ENCODE measurements at places on chromosomes 6 and 20.

DNA sequence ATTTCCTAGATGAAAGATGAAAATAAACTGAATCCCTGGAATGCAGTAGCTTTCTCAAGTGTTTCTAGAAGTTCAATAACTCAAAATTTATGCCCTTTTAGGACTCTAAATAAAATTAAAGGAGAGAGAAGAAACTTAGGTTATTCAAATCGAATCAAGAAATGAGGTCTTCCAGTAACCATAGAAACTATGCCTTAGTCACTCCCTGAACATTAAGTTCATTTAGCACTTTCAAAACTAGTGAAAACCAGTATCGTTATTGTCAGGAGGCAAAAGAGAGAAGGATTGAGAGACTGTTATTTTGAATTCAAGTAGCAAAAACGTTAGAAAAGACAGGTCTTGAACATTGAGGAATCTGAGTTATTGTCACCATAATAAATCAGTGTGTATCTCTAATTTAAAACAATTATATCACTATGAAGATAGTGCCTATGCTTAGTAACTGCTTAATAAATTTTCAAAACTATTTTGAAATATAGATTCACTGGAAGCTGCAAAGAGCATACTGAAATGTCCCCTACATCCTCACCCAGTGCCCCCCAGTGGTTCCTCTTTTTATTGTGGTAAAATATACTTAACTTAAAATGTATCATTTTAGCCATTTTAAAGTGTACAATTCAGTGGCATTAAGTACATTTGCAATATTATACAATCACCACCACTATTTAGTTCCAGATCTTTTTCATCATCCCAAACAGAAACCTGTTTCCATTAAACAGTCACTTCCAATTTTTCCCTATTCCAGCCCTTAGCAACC lies 4.6 kb downstream of the RPP21 start:
- no peak for DNase-seq

DNA sequence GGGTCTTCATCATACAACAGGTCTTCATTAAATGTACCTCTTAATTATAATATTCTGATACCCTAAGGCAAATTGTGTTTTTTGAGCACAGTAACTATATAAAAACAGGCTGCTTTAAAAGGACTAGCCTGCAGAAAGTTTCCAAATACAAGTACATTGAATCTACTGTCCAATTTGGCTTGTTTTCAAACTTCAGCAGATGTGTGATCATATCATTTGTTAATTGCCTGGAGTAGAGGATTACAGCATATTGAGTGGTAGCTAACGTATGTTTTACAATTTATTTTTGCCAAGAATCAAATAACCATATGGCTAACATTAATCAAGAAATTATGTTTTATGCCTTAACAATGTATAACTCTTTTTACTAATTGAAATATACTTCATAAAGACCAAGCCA lies 12.6 kb downstream of the TINAG start:
- DNase-seq = no peak

GRCh38 chr20:59157531-59157930 lies 6.1 kb upstream of the ZNF831 start:
- DNase-seq = no peak

- no peak for DNase-seq
Observed at GRCh38 chr20:41426086-41426830, 59.6 kb upstream of the EMILIN3 start.

DNA sequence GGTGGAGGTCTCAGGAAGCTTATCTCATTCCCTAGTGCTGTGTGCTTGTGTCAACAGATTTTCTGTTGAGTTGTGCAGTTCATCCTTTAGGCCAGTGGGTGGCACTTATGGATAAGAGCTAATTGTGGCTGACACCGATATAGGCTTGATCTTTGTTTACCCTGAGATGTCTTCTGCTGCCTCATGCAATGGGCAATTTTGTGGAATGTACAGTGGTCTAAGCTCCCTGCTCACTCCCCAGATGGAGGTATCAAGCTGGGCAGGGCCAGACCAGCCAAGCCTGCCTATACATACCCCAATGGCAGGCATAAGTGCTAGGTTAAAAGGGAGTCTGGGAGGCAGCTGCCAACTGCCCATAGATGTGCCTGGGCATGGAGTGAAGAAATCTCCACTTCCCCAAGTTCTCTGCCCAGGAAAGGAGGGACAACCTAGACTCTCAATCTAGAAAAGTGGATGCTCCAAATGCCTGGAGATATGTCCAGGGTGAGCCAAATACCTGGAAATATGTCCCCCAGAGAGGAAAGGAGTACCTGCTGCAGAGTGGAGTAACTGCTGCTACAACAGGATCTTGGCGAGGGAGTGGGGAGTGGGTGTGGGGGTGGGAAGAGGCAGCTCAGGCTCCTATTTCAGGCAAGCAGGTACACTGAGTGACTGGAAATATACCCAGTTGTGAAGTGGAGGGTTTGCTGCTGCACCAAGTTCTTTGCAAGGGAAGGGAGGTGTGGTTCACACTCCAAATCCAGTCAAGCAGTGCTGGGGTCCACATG lies 53.2 kb upstream of the ARG1 start:
- peak; percentile 52 for DNase-seq

DNA sequence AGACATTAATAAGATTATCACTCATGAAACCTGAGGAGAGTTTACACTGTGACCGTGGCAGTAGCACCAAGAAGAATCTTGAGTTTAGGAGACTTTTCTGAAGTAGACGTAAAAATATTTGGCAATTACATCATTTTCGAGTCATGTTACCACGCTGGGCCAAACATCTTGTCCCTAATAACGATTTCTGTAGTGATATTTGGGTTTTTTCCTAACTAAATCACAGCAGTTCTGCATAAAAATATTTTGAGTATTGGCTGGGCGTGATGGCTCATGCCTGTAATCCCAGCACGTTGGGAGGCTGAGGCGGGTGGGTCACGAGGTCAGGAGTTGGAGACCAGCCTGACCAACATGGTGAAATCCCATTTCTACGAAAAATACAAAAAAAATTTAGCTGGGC lies 262.4 kb downstream of the PHF3 start:
- no peak for DNase-seq

GRCh38 chr20:31718952-31719643 lies 3.6 kb downstream of the BCL2L1 start:
- peak; percentile 94 for DNase-seq

DNA sequence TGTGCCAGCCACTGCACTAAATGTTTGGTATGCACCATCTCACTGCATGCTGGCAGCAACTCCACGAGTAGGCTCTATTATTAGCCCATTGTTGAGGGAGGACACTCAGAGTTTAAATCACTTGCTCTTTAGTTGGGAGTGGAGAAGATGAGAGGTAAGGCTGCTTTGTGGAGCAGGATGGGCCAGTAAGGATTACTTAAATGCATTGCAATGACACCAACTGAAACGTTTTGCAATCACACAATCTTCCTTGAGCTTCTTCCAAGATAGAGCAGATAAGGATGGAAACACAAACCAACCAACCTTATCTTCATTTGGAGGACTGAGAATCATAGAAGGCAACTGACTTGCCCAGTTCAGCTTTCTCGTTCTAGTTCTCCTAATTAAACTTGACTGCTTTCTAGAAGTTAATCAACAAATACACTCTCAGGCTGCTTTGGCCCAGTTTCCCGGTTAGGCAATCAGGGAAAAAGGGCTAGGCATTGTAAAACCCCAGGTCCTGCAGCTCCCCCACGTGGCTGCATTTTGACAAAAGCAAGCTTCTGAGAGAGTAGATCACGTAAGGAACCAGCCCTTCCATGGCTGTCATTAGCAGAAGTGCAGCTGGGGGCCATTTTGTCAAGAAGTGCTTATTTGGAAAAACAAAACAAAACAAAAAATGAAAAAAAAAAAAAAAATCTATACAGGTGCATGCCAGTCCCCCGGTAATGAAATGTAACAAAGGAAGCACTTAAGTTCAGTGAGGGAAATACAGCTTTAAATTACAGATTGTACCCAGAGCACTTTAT lies 130.6 kb downstream of the BCAS1 start:
- DNase-seq = peak; percentile 92

DNA sequence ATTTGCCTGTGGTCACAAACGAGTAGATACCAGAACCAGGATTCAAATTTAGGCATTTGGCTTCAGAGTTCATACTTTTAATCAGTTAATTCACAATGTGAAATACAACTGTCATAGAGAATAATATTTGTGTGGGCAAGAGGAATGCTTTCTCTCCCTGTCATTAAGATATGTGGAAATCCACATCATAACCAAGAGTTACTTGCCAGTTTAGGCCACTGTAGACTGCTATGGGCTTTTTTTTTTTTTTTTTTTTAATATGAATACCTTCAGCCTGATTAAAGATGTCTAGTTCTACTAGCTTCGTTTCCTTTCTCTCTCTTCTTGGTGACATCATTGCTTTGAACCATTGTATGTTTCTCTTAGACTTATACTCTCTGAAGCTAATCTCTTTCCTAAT lies 244.9 kb downstream of the ZFAND3 start:
- no peak for DNase-seq

GRCh38 chr6:166010136-166010960 lies 157.3 kb downstream of the TBXT start:
- no peak for DNase-seq

- DNase-seq = no peak
Observed at GRCh38 chr20:64160118-64160517, 4.1 kb upstream of the MYT1 start.

DNA sequence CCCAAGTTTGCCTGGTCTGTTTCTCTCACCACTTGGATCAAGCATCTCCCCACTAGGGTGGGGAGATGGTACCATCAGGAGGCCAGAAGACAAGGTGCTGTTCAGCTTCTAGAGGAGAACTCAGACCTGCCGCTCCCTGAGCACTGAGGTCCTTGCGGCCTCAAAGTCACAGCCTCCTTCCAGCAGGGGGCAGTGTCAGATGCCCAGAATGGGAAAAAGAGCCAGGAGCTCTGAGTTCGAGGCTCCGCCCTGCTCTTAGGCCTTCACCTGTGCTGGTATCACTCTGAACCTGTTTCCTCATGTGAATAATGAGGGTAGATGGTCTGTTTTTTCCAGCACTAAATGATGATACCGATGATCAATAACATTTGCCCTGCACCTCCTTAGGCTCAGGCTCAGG lies 68.7 kb downstream of the TOX2 start:
- no peak for DNase-seq

DNA sequence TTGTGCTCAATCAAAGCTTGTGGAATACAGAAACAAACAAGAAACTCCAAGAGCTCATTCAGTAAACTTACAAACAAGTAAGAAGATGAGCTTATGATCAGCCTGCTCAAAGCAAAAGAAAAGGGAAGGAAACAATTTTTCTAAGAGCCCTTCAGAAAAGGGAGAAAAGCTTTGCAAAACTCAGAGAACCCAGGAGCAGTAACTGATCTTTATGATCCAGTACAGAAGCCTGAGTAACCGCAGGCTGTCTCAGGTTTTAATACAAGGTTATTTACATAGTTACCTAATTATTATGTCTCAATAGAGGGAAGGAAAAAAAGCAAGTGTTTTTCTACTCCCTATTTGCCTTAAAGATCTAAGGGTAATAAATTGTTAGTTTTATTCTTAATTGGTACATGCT lies 226.5 kb downstream of the MAFB start:
- no peak for DNase-seq

DNA sequence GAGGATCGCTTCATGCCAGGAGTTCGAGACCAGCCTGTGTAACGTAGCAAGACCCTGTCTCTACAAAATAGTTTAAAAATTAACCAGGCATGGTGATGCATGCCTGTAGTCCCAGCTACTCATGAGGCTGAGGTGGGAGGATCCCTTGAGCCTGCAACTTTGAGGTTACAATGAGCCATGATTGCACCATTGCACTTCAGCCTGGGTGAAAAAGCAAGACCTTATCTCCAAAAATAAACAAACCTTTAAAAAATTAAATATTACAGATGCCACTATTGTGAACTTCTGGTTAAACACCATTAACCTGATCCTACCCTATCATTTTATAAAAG lies 116.8 kb downstream of the ARHGAP18 start:
- no peak for DNase-seq

DNA sequence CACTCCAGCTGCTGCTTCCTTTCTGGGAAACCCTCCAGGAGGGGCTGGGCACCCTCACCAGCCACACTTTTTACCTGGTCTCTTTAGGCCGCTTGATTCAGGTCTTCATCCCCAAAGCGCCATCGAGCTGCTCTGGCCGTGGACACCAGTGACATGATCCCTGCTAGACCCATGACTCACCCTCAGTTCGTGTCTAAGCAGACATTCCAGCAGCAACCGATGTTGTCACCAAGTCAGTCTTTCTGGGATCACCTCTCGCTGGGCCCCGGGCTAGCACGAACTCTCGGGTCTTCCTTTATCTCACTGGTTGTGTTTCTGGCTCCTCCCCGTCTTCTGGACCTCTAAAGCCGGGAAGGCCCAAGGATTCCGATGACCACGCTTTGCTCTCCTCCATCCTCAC lies 43.0 kb upstream of the GPR31 start:
- no peak for DNase-seq

DNA sequence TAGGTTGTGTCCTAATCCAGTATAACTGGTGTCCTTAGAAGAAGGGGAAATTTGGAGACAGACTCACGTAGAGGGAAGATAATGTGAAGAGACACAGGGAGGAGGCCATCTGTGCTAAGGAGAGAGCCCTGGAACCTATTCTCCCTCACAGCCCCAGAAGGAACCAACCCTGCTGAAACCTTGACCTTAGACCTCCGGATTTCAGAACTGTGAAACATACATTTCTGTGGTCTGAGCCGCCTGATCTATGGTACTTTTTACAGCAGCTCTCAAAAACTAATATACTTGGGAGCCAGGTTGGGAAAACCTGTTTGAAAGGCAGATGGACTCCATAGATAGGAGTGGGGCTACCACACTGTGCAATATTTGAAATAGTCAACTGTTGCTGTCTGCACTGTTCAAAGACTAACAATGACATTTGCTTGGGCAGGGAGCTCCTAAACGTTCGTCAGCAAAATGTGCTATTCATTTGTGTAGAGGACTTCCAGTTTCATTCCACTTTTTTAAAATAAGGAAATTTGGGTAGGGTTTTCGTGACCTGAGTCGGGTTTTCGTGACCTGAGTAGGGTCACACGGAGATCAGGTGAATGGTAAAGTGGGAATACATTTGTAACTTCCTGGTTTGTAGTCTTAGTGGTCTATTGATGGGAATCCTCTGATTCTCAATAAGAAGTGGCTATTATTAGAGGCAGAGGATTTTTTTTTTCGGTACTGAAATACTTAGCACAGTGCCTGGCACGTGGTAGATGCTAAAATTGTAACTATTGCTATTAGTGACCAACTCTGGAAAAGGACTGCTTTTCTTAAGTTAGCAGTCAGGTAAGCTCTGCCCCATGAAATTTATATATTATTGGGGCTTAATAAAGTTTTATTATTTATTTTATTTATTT lies 11.4 kb downstream of the TAGAP start:
- DNase-seq = no peak

DNA sequence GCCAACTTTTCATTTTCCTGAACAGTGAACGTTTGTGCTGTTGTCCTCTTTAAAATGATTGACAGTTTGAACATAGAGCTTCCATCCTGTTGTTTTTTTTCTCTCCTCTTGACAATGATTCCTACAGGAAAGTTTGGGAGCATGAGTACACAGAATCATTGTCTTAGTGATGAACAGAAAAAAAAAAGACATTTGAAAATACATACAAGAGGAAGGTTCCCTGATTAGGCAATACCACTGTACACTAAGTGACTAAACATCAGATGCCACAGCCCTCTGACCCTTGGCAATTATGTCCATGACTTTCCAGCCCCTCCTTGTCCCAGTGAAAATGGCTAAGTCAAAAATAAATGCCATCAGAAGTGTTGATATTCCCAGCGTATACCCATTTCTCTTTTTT lies 71.5 kb downstream of the RTN4IP1 start:
- DNase-seq = no peak

Data from LNCaP clone FGC (cell line).